ENCODE measurements at places on chromosomes 7 and 10.

GRCh38 chr10:49367600-49367999, 28.3 kb downstream of the DRGX start:
- no peak for DNase-seq

- DNase-seq = no peak
These were observed 25.6 kb upstream of the SH2D4B start for GRCh38 chr10:80512031-80512526.

DNA sequence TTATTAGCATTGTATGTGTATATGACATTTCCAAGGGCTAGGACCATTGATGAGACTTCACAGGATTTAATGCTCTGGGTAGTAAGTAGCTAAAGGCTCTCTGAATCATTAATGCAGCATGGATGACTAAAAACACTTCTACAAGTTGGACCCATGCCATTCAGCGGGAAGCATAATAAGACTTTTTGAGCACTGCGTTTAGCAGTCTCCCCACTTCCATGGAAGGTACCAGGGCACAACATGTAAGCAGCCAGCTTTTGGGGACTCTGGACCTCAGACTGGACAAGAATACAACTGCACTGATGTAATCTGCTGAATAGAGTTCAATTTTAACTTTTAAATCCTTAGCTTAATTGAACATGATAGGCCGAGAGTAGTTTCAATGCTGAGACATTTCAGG, 191.7 kb upstream of the IMMP2L start:
- DNase-seq = no peak

DNA sequence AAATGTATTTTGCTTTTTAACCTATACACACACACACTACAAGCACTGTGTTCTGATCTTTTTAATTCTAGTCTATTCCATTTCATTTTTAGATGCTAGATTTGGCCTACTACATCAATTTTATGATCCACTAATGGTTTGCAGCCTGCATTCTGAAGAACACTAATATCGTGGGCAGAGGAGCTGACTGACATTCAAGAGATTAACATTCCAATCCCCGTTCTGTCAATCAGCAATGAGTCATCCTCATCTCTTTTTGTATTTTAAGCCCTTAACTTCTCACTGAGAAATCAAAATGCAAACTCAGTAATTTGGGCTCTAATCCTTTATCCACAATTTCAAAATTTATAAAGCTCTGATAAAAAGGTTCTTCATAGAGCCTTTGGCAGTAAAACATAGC, 47.1 kb upstream of the GAD2 start:
- no peak for DNase-seq

DNA sequence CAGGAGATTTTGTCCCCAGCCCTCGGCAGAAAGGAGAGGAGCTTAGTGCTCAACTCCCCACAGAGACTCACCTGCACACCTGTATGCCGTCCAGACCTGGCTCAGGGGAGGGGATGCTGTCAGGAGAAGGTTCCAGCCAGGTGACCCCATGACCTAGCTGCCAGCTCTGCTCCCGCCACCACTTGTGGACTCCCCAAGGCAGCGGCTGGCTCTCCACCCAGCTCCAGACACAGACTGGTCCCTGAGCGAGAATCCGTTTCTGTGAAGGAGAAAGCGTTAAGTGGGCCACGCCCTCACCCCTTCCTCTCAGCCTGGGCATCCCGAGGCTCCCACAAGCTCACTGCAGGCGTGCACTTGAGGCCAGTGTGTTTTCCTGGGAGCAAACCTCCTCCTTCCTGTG, 76.4 kb downstream of the RGS10 start:
- no peak for DNase-seq

DNA sequence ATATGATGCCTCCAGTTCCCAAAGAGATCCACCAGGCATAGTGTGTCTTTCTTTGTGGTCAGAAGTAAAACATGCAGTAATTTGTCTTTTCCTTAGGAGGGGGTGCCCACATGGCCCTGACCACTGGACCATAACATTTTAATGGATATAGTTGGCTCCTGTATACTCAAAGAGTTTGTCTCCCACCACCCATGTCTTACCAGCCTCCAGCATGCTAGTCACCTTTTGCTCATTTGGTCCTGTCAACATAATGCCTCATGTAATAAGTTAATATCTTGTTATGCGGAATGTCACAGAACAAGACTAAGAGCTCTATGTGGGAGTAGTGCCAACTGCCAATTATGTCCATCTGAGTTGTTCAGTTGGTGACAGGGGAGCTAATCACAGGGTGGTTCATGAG, 83.4 kb upstream of the IFRD1 start:
- DNase-seq = no peak

Measured in bone marrow (tissue), 2 donors.